ENCODE measurements at places on chromosomes 1 and 21.

DNA sequence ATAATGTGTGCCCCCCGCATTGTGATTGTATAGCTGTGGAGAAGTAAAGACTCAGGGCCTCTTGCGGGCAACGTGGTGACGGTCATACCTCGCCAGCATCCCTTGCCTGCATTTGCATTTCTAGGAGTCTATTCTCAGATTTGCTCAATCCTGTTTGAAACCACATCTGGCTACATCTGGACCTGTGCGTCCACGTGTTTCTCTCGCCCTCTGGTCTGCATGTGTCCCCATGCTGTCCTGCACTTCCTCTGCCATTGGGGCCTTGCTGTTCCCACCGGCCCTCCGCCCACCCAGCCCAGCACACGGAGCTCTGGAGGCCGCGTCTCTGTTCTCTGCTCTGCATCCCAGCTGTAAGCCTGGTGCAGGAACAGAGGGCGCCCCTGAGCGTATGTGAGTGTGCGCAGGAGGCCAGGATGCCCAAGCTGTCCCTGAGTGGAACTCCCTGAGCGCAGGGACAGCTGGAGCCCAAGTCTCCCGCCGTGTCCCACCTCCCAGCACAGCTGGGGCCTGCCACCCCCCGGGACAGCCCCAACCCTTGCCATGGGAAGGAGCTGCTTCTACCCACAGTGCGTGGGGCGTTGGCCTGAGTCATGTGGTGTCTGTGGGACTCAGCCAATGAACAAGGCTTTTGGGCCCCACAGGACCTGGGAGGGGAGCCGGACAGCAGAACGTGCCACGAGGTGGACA, 1.6 kb downstream of the KRTAP10-2 start:
- no peak for DNase-seq

- no peak for DNase-seq
Observed at GRCh38 chr1:90358448-90358847, 358.7 kb downstream of the BARHL2 start.

GRCh38 chr1:23807453-23807852, 6.9 kb upstream of the GALE start:
- no peak for DNase-seq

DNA sequence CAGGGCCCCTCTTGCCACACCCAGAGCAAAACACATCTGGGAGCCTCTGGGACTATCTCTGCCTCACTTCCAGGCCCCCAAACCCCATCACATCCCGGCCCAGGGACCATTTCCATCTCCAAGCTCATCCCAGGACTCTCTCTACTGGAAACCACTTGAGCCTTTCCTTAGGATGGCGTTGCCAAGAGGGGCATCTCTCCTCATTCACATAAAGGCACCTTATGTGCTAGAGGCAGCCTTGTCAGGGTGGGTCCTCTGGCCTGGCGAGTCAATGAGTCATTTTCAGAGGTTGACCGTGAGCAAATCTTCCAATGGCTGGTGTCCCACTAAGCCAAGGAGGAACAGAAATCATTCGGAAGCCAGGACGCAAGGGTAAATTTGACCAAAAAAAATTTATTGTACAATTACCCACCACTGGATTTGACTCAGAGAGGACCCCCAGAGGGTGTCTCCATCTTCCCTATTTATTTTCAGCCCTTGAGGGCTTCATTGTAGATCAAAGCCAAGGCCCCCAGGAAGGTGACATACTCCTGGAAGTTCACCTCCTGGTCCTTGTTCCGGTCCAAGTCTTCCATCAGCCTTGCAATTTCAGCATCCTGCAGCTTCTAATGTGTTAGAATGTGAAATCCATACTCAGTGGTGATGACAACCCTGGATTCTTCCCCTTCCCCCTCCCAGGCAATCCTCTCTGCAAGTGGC, 1.4 kb downstream of the S100A6 start:
- DNase-seq = peak; percentile 37

GRCh38 chr1:241934201-241934848, 23.2 kb upstream of the BECN2 start:
- peak; percentile 8 for DNase-seq

DNA sequence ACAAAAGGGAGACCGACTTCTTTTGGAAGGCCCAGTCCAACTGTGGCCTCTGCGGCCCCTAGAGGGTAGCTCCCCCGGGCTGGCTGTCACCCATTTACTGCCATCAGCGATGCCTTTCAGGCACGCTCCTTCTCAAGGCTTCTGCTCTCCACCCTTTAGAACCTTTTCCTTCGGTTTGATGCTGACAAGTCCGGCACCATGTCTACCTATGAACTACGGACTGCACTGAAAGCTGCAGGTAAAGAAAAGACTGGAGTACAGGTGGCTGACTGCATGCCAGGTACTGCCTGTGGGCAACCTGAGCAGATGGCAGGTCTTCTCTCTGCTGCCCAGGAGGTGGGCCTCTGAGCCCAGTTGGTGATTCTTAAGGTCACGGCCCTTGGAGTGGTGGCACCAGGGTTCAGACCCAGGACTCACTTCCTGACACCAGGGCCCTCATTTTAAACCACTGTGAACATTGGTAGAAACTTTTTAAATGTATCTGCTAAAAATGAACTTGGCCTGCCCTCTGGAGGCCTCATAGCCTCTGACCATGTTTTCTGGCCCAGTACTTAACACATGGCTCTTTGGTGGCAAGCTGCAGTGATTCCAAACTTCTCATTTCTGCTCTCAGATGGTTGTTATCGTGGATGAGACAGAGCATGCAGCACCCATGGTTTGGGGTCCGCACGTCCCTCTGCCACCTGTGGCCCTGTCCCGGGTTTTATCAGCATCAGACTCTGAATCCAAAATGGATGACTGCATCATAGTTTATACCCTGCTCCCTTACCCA, 45.7 kb downstream of the CAPN9 start:
- no peak for DNase-seq

- DNase-seq = peak; percentile 26
Observed at GRCh38 chr1:24639881-24640280, 3.2 kb upstream of the SRRM1 start.

DNA sequence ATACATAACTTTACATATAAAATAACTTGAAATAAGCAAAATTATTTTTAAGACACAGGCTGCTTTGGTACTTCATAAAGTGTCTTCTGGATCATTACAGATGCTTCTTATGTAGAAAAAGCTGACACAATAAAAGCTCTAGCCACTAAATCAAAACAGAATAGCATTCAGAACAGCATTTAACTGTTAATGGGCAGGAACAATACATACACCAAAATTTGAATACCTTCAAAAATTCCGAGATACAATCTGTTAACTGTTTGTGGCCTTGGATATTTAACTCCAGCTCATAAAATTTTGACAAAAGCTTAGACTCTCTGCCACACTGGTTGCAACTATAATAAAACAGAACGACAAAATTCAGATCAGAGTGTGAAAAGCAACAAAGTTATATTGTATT, 31.7 kb downstream of the USP48 start:
- no peak for DNase-seq

GRCh38 chr1:89151047-89151446, 24.8 kb downstream of the GBP7 start:
- DNase-seq = no peak

DNA sequence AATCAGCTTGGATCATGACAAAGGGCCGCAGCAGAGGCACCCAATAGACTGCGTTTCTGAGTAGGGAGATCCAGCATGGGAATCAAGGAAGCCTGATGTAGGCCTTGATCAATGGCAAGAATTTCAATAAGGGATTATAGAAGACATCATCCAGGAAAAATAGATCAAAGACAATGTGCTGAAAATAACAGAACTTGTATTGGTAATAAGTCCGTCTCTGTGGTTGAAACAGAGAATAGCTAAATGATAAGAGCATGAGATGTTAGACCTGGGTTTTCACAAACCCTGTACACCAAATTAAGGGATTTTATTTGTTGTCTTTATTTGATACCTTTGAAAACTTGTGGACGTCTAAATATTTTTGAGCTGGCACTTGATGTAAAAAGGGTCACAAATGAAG, 228.0 kb upstream of the SGIP1 start:
- DNase-seq = no peak

DNA sequence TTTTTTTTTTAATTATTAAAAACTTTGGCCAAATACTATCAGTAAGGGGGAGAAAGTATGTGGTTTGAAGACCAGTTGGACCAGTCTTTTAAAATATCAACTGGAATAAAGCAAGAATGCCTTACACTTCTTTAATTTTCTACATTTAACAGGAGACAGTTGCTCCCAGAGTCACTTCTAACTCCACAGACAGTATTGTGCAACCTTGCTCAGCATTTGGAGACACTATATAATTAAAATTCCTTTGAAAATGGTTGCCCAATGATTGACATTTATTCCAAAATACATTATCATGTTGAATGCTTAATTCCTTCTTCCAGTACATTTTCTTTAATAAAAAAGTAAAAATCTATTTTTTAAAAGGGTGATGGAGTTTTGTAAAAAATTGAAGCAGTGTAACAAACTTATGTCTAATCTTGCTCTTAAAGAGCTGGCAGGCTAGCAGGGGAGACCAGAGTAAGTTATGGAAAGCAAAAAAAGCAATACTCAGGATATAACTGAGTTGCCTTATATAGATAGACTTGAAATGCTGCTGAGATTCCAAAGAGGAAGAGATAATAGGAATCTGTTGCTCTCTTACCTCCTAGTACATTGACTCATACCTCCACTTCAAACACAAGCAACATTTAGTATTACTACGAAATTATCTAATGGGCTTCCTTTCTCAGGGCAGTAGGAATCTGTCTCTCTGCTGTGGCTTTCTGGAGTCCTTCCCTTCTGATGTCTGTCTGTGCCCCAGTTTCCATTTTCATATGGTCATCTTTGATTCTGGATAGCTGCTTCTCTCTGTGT, 69.7 kb upstream of the RGL1 start:
- no peak for DNase-seq

DNA sequence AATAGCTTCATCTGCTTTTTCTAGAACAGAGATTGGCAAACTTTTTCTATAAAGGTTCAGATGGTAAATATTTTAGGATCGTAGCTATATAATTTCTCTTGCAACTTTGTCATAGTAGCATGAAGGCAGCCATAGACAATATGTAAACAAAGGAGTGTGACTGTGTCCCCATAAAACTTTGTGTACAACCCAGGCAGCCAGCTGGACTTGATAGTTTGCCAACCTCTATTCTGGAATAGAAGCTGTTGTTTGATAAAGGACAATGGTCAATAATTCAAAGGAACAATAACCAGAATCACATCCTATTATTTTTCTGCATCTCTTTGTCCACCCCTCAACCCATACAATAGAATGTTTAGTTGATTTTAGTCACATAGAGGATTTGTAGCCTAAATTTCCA, 286.7 kb downstream of the LMX1A start:
- no peak for DNase-seq

DNA sequence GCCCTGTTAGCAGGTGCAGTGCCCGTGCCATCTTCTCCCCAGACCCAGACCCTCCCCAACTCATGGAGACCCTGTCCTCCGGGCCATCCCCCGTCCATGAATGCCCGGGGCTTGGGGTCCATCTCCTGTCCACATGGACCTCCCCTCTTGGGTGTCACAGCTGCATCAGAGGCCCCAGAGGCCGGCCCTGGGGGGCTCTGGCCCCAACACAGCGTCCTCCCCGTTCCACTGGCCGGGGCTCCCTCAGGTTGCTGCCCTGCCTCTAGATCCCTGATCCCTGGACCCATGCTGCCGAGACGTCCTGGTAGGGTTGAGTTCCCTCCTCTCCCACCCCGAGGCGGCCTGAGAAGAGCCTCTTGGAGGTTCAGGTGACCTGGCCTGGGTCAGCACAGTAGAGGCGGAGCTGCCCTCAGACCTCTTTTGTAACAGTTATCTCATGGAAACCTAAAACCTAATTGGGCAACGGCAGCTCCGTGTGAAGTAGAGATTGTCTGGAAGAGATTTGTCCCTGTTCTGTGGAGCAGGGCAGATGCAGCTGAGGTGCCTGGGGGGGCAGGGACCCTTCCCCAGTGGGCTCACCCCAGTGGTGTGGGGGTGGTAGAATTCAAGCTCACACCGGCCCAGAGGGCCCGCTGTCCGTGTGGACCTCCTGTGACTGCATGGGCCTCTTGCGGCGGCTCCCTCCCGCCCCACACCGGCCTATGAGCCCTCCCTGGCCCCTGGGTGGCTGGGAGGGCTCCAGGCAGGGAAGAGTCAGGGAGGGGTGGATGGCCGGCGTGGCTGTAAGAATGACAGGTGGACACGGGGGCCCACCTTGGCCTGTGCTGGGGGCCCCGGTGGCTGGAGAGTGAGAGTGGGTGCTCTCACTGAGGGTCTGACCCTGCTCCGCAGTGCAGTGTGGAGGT, 56.1 kb downstream of the SKI start:
- no peak for DNase-seq

Measured in epithelial cell of esophagus (primary cell).